Stimulated activated CD4-positive, alpha-beta T cell treated with anti-CD3 and anti-CD28 coated beads, Interleukin-4, amount 100 ng/mL, for 4 hours (primary cell): ENCODE measurements at places on chromosomes 5 and 9.

DNA sequence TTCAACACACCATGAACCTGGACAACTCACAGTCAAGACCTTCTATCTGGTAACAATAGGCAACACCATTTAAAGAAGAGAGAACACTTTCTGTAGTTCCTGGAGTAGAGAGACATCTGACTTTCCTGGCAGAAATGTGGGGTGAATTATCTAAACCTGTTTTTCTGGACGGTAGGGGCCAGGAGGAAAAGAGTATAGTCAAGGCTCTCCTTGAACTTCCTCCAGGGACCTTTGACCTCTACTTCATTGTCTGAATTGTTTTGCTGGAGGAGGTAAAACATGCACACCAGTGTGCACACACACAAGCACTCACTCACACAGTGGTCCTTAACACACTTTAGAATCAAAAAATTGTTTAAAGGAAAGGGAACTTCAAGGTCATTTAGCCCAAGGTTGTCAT is 13.2 kb downstream of the S100Z start:
- no peak for DNase-seq

- no peak for DNase-seq
These were observed 262.9 kb downstream of the PIK3R1 start for GRCh38 chr5:68478301-68479095.

GRCh38 chr5:58794875-58795274 is 212.0 kb downstream of the RAB3C start:
- peak; percentile 4 for DNase-seq

GRCh38 chr5:178113141-178113787 is at the start of gene N4BP3:
N4BP3 (plus strand) TSS chr5:178113532; CDS start chr5:178119584, 6,052 bp downstream.
- DNase-seq: peak; percentile 86

- DNase-seq: no peak
These were observed 283.2 kb downstream of the ANXA1 start for GRCh38 chr9:73434826-73435225.

- DNase-seq: no peak
These were observed 103.8 kb downstream of the MAP1B start for GRCh38 chr5:72210888-72211678.

GRCh38 chr9:94110821-94111252 is 26.6 kb downstream of the PTPDC1 start:
- DNase-seq: no peak

- no peak for DNase-seq
These were observed 141.1 kb downstream of the GCNT1 start for GRCh38 chr9:76600007-76600615.

- no peak for DNase-seq
These were observed 61.4 kb downstream of the FBXW11 start for GRCh38 chr5:171945066-171945465.

DNA sequence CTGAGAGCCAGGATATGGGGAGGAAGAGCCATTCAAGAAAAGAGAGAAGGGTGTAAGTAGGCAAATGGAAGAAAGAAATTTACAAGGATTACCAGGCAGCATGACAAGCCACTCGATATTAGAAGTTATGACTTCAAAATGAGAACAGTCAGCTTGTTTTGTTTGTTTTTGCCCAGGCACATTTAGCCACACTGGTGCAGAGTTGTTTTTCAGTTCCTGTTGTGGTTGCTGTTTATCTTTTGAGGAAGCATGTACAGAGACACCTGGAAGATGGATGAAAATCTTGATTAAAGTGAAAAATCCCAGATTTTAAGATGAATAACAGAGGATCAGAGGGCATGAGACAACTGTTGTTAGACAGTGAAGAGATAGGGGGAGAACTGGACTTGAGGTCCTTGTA is 199.1 kb downstream of the MTRR start:
- DNase-seq: no peak

DNA sequence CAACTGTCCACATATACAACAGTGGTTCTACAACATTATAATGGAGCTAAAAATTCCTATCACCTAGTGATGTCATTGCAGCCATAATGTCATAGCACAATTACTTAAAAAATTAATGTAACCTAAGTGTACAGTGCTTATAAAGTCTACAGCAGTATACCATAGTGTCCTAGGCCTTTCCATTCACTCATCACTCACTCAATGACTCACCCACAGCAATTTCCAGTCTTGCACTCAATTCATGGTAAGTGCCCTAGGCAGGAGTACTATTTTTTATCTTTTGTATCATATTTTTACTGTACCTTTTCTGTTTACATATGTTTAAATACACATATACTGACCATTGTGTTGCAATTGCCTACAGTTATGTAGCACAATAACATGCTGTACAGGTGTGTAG is 9.6 kb upstream of the PUM3 start:
- DNase-seq: no peak

DNA sequence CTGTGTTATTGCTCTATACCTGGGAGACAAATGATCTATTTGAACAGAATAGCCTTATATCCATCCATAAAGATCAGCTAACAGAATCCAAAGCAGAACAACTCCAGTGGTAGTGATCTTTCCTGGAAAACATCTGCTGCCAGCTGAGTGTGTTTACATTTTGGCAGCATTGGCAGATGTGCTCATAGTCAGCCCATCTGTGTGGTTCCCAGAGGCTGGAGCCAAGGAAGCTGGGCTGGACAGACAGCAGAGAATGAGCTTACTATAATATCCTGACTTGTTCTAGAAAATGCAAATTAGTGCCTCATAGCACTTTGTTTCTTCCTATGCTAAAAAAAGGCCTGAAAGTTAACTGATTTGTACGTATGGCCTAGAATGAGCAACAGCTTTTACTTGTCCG is 99.7 kb downstream of the ST8SIA4 start:
- DNase-seq: no peak

DNA sequence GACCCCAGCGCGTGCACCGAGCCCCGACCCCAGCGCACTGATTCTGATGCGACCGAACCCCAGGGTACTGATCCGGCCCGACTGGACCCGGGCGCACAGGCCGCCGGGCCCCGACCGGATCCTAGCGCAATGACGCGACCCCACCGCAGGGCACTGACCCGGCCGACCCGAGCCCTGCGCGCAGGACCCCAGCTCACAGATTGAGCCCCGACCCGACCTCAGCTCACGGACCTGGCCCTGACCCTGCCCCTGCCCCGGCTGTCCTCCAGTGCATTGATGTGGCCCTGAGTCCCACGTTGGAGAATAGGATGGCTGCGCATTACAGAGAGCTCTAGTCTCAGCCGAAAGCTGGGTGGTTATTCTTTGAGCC is 438 bp downstream of the TRIP13 start:
- no peak for DNase-seq

- no peak for DNase-seq
These were observed 40.3 kb upstream of the LRRC70 start for GRCh38 chr5:62538017-62538942.

DNA sequence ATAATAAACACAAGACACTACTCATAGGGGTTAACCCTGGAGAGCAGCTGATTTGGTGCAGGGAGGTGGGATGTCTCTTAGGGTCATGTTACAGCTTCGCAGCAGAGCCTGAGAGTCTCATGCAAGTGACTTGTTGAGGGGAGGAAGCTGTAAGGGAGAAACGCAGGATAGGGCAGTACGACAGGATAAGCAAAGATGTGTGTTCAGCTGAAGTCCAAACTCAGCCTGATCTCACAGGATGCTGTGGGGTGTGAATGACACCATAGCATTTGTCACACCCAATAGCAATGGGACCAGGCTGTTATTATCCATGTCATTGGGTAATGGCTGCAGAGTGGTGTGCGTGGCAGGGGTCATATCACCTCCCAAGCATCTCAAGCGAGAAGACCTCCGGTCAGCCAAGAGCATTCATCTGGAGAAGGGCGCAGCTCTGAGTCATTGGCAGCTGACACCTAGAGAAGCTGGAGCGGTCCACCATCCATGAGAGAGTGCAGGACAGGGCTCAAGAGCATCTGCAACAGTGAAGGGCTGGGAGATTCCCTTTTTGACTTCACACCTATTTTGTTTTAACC is 49.2 kb upstream of the RPL26L1 start:
- DNase-seq: no peak

DNA sequence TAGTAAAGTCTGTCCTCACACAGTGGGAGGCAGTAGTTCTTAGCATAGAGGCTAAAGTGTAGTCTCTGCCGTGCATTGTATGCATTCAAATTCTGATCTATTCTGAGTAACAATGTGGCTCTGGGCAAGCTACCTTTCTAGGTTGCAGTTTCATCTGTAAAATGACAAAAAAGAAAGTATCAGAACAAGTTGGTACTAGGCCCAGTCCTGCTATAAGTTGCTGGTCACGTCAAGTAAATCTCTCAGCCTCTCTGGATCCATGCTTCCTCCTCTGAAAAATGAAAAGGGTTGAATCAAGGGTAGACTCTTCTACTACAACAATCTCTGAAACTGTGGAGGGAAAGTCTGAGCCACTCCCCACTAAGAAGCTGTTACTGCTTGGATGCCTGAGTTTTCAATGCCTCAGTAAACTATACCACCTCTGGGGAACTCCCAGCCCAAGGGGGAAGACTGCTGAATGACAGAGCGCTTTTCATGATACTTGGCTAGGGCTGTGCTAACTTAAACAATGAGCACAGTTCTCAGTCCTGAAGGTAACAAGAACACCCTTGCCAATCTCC is 34.5 kb upstream of the SPARC start:
- DNase-seq: no peak

GRCh38 chr5:9787861-9788600 is 157.9 kb upstream of the TAS2R1 start:
- DNase-seq: no peak

DNA sequence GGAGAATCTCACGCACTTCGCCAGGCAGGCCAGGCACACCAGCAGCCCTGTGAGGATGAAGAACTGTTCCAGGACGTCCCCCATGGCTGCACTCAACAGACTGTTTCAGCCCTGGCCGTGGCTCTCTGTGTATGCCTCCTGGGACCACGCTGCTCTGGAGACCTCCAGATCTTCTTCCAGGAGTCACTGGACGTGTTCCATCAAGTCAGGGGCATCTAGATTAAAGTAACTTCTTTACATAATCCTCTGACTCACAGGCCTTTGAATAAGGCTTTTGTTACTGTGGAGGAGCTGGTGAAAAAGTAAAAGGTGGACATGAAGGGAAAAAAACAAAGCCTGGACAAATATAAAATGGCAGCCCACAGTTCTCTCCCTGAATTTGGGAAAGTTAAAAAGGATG is at the start of gene HSD17B3:
HSD17B3 (minus strand) TSS at position 156 of the 400 bp plus-strand sequence; CDS start at position 84, 72 bp downstream.
- DNase-seq: no peak

DNA sequence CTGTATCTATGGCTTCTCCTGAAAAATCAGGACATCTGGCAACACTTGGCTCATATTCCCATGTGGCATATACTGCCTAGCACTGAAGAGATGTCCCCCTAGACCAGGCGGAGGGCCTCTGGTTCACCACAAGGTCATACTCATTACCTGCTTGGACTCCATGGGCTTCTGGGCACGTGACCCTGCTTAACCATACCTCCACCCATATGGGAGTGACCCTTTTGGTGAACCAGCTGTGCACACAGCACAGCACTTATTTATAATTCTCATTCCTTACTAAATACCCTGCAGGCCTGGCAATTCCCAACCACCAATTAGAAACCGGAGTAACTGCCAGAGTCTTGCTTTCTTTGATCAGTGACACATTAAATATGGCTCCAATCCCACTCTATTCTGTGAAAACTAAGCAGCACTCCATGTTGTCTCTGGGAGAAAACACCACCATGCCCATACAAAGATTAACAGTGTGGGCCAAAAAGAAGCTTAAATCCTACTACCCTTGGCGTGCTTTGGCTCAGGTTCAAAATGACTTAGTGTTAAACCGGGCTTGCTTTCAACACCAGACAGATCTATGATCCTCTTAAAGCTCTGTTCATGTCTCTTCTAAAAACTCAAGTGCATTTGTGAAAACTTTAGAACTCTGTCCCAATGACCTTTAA is 57.7 kb downstream of the MTMR12 start:
- DNase-seq: no peak

GRCh38 chr5:83474161-83474796 is 2.7 kb downstream of the VCAN start:
- no peak for DNase-seq

DNA sequence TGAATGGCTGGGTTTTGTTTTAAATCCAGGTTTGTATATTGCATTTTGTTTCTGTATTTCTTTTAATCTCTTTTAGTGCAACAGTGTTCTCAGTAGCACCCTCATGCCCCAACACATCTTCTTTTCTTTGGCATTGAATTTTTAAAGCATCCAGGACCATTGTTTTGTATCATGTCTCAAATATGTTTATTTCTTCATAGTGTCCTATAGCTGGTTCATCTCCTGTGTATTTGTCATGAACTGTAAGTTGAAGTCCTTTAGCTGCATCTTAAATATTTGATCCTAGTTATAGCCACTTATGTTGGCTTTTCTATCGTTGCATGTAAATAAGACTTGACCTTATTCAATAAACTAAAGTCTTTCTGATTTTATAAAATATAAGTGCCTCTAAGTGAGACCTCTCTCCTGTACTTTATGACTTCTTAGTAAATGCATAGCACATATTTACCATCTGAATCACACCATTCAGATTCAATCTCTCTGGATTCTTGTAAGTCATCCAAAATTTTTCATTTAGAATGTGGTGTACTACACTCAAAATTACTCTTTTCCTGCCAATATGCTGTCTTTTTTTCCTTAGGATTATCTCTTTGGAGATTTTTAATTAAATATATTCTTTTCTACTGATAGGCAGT is 21.0 kb upstream of the ERCC6L2 start:
- DNase-seq: no peak

- no peak for DNase-seq
These were observed 297.1 kb upstream of the C9orf72 start for GRCh38 chr9:27870404-27870803.

GRCh38 chr5:1727571-1727970 is 72.1 kb downstream of the MRPL36 start:
- DNase-seq: no peak

- no peak for DNase-seq
These were observed 135.9 kb upstream of the LIFR start for GRCh38 chr5:38692346-38692745.

GRCh38 chr5:66958980-66959641 is 237.5 kb downstream of the CD180 start:
- DNase-seq: no peak

- DNase-seq: no peak
These were observed 810.3 kb downstream of the BRINP1 start for GRCh38 chr9:118558891-118559290.

DNA sequence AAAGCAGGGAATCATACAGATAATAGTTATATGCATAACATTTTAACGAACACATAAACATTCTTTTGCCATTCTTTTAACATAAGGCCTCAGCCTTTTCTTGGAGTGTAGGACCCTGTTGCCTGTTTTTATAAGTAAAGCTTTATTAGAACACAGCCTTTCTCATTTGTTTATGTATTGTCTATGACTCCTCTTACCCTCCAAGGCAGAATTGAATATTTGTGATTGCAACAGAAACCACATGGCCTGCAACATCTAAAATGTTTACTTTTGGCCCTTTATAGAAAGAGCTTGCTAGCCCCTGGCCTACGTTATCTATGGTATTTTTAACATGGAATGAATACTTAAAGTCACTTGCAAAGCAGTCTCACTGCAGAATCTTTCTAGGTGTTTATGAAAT is 2.6 kb downstream of the SLC31A1 start:
- no peak for DNase-seq

GRCh38 chr5:553874-554273 is 29.6 kb upstream of the SLC9A3 start:
- no peak for DNase-seq

- DNase-seq: no peak
These were observed 27.3 kb upstream of the CTNNA1 start for GRCh38 chr5:138725818-138726416.

GRCh38 chr5:61257421-61257820 is 74.6 kb upstream of the ZSWIM6 start:
- DNase-seq: no peak
